ENCODE measurements at places on chromosomes 11 and 22.

GRCh38 chr22:30474683-30475424 lies 3.0 kb upstream of the SEC14L3 start:
- no peak for DNase-seq

DNA sequence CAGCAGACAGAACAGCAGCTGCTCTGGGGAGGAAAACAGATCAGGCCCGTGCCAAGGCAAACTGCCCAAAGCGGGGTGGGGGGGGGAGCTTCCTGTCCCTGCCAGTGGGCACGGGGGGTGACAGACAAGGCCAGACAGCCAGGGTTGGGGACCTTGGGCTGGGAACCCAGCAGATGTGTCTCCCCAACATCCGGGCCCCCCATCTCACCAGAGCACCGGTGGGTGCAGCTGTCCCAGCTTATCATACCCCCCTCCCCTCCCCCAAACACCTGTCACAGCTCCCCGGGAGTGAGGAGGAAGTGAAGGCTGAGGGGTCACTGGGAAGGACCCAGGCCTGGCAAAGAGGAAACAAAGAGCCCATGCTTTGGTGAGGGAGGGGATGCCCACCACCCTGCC lies 1.3 kb downstream of the PPP1R14B start:
- DNase-seq: no peak

GRCh38 chr11:102654761-102655160 lies 29.6 kb upstream of the MMP20 start:
- no peak for DNase-seq

DNA sequence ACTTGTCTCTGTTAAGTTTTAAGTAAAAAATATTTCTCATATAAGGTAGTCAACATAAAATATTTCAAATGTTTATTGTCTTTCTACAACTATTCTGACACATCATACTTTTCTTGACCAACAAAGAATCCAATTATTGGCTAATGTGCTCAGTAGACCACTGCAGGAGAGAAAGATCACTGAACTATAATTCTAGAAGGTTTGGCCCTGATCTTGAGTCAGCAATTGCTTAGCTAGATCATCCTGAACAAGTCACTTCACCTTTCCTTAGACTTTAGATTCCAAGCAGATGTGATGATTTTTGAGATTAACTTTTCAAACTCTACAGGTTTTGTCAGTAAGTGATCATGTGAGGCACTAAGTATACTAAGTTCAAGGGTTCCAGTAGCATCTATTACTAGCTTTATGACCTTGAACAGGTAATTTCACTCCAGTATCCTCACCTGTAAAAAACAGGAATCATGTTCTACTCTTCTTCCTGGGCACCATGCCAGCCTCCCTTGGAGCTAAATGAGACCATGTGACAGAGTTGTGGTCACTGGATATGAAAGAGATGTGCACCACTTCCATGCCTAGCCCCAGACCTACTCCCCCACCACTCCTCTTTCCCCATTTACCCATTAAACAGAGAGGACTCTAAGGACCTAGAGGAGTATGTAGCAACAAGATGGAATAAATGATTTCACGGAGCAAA lies 17.3 kb downstream of the PGM2L1 start:
- no peak for DNase-seq

DNA sequence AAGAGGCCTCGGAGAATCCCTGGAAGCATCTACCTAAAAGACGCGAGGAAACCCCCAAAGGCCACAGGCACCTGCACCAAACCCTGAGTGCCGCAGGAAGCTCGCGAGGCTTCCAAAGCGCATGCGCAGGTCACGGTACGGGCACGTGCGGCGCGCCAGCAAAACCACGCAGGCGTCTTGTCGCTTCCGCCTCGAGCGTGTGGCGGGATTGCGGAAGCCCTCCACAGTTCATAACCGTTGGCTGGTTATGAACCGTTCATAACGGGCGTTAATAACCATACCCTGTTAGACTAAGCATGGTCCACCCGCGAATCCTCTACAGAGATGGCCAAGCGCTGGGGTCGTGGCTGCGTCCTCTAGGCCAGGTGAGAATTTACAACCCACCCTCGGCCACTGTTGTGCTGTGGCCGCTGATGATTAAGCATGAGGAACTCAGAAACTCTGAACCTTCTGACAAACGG lies 46.4 kb downstream of the MORC2 start:
- peak; percentile 85 for DNase-seq

DNA sequence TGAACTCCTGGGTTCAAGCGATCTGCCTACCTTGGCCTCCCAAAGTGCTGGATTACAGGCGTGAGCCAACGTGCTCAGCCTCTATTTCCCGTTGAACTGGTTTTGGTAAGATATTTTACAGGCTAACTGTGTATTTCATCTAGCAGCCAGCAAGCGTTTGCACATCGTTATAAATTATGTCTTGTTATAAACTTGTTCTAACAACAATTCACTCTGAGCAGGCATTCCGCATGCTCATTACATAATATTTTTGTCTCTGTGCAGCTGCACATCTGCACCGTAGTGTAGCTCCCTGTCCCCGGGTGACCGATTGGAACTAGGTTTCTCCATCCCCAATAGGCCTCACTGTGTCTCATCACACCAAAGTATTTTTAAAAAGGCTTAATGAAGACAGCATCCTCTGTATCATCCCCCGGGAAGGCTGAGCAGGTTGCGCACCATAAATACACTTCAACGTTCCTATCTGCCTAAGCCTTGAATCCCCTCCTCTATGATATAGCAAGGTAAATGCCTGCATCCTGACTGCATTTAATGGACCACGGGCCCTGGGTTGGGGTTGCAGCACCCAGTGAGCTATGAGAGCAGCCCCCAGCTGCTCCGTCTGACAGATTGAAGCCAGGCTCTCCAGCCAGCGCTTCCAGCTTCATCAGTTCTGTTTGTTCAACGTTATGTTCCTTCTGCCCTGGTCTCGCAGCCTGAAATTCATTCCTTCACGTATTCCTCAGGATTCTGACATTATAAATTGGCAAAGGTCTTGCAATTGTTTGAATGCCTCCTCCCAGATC lies 47.7 kb downstream of the TST start:
- DNase-seq: no peak

DNA sequence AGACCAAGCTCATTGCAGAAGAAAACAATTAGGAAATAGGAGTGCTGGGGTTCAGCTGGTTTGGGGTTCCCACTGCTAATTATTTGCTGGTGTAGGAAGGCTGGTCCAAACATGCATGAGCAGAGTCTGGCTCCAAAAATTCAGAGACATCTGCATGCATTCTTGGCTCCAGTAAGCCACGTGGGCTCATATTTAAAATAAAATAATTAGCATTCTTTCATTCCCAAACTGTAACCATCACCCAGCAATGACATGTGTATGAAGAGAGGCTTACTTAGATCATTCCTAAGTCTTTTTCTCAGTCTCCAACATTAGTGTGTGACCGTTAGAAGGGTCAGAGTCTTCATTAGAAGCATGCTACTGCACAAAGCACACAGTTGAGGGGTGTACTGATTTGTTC lies 58.4 kb downstream of the EFCAB6 start:
- DNase-seq: no peak

DNA sequence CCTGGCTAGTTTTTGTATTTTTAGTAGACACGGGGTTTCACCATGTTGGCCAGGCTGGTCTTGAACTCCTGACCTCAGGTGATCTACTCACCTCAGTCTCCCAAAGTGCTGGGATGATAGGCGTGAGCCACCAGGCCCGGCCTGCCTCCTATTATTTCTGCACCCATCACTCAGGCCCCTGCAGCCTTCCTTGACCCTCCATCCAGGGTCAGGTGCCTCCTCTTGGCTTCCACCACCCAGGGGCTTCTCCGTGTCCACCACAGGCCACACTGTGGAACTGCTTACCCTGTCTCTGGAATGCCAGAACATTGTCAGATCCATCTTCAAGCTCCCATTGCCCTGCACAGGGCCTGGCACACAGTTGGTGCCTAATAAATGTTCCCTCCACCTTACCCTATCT lies 75.4 kb upstream of the RTL6 start:
- no peak for DNase-seq

DNA sequence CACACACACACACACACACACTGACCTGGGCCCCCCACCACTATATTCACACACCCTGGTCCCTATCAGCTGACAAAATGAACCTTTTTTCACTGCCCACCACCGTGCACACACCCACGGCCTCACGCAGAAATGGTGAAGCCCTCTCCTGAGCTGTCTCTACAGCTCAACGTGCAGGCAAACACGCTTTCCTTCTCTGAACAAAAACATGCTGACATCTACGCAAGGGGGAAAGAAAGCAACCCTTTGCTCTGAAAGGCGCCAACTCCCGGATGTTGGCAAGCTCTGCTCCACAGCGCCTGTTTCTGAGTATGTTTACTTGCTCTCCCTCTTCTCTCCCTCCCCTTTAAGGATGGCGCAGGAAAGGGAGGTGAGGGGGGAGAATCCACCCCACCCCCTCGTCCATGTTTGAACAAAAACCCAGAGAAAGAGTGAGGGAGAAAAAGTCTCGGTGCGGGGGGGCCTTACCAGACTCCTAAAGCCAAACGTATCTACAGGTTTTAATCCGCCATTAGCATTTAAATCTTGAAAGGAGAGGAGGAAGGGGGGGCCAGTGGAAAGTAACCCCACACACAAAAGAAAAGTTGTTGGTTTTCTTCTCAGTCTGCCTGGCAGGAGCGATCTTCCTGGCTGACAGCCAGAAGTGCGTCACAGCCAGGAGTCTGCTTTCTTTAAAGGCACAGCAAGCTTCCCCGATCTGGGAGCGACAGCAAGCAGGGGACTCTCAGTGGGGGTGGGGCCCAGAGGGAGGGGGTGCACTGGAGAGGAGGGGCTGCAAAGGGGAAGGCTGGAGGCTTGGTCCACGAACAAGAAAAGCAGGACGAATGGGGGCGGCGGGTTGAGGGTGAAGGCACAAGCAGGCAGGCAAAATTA lies 39.6 kb downstream of the NUMA1 start:
- peak; percentile 71 for DNase-seq

GRCh38 chr11:130278745-130279144 lies 36.0 kb downstream of the ZBTB44 start:
- DNase-seq: no peak

DNA sequence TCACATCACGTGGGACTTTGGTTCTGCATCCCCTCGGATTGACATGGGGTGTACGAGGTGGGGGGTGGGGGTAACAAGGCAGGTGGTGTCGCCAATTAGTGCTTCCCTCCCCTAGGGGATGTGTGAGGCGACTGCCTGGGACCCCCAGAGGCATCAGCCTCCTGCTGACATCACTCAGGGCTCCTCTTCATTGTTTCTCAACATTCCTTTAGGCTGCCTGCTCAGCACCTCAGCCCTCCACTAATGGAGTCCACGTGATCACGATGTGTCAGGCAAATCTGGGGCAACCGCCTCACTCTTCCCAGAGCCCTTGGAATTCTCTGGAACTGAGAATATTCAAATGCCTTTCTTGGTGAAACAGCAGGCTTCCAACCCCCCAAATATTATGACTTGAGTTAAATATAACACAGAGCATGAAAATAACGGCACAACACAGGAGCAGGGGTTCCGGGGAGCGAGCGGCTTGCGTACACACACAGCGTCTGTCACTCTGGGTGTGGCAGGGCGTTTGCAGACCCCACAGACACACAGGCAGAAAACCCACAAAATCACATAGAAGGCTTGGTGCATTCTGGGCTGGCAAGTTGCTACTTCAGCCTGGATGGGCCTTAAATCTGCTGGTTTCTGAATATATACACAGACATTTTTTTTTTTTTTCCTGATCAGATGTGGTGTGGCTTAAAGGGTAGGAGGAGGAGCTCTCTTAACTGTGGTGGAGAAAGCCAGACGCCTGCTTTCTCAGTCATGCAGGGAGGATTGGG lies 170.1 kb upstream of the CADM1 start:
- DNase-seq: no peak

GRCh38 chr22:33166206-33166605 lies 108.0 kb upstream of the SYN3 start:
- no peak for DNase-seq

DNA sequence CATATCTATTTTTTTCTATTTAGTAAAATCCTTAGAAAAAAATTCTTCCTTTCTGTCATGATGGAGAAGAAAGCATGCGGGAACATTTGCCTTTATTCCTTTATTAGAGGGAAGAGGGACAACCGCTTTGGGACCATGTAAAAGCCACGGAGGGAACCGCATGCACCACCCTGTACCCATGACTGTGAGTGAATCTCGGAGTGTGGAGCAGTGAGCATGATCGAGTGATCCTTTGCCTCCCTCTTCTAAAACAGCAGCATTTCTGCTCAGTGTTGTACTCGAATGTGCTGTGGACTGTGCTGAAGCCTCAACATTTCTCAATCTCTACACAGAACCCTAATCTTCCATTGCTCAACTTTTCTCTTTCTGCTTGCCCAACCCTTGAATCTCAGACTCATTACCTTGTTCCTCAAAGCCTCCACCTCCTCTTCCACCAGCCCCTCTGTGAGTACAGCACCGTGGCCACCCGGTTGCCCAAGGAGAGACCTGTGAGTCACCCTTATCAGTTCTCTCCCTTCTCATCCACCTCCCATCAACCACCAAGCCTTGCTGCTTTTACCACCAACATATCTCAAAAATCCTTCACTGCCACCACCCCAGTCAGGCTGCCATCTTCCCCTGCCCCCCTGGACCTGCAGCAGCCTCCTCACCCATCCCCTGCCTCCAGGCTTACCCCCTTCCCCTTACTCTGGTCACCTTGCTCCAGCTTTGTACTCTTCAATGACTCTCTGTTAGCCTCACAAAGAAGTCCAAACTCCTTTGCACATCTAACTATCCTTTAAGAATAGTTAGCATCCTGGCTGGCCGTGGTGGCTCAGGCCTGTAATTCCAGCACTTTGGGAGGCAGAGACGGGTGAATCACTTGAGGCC lies 103.1 kb downstream of the NAT10 start:
- DNase-seq: peak; percentile 44

- DNase-seq: no peak
Observed at GRCh38 chr11:87451395-87451794, 413.7 kb downstream of the TMEM135 start.

DNA sequence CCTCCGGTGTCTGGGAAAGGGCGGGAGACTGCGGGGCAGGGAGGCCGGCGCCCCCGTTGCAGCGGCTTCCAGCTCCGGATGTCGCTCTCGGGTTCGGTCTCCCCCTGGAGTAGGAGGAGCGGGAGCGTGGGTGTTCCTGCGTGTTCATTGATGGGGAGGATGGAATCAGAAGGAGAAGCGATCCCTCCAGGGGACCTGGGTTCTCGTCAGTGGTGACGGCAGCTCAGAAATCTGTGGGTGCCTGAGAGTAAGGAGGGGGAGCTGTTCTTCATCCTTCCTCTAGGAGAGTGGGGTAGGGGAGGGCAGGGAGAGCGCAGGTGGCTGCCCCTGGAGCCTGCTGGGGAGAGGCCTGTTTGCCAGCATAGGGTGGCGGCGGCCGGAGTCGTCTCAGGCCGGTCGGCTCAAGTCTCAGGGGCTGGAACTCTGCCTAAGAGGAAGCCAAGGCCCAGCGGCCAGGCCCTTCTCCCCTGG lies 1.1 kb downstream of the UBASH3B start:
- peak; percentile 41 for DNase-seq

GRCh38 chr22:29269731-29270474 lies 1.8 kb downstream of the EWSR1 start:
- DNase-seq: no peak

GRCh38 chr11:9273376-9274336 lies 8.5 kb upstream of the DENND5A start:
- peak; percentile 10 for DNase-seq

Data from stimulated activated CD4-positive, alpha-beta T cell treated with anti-CD3 and anti-CD28 coated beads, Interleukin-1b, Interleukin-23, amount 100 ng/mL, for 48 hours (primary cell).